ENCODE measurements at places on chromosomes 1 and 21.

GRCh38 chr1:152392909-152393308 lies 21.2 kb downstream of the CRNN start:
- DNase-seq = no peak

DNA sequence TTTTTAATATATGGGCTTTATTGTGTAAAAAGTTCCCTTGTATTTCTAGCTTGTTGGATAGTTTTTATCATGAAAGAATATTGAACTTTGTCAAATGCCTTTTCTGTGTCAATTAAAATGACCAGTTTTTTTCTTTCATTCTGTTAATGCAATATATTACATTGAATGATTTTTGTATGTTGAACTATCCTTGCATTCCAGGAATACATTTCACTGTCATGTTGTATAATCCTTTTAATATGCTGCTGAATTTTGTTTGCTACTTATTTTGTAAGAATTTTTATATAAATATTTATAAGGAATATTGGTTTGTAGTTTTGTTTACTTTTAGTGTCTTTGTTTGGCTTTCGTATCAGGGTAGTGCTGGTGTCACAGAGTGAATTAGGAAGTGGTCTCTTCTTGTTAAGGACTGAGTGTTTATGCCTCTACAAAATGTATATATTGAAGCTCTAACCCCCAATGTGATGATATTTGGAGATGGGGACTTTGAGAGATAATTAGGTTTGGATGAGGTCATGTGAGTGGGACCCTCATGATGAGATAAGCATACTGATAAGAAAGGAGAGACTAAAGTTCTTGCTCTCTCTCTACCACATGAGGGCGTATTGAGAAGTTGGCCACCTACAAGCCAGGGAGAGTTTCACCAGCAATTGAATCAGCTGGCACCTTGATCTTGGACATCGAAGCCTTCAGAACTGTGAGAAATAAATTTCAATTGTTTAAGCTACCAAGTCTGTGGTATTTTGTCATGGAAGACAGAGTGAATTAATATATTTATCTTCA lies 12.0 kb upstream of the SLAMF6 start:
- no peak for DNase-seq

DNA sequence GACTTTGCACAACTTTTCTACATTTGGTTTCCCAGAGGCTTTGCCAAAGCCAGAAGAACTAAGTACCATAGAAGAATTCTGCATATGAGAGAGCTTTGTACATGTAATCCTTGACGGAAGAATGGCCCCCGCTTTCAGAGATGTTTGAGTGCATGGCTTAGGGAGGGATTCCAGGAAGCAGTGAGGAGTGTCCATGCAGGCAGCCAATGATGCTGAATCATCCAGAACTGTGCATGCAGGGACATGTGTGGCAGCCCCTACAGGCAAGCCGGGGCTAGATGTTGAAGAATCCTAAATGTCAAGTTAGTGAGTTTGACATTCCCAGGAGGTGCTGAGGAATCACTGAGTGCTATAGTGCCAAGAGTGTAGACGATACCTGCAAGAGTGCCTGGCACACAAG lies 9.9 kb upstream of the HAO2 start:
- DNase-seq = no peak

GRCh38 chr1:225464851-225465792 lies 37.3 kb upstream of the LBR start:
- no peak for DNase-seq

DNA sequence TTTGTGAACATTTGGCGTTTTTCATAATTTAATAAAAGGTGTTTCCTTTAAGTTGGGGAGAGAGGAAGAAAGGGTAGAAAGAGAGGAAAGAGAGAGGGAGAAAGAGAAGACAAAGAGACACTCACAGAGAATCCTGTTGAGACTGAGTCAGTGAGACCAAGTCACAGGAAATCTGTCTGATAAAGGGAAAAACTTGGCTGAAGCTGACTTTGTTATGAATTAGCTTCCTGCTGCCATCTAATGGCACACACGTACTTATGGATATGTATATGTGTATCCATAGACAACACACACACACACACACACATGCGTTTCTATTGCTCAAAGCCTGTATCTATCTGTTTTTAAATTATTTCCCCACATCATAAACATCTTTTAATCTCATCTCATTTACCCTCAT lies 42.5 kb upstream of the DISC1 start:
- peak; percentile 65 for DNase-seq

GRCh38 chr1:207841293-207841692 lies 69.6 kb downstream of the CD34 start:
- DNase-seq = no peak

DNA sequence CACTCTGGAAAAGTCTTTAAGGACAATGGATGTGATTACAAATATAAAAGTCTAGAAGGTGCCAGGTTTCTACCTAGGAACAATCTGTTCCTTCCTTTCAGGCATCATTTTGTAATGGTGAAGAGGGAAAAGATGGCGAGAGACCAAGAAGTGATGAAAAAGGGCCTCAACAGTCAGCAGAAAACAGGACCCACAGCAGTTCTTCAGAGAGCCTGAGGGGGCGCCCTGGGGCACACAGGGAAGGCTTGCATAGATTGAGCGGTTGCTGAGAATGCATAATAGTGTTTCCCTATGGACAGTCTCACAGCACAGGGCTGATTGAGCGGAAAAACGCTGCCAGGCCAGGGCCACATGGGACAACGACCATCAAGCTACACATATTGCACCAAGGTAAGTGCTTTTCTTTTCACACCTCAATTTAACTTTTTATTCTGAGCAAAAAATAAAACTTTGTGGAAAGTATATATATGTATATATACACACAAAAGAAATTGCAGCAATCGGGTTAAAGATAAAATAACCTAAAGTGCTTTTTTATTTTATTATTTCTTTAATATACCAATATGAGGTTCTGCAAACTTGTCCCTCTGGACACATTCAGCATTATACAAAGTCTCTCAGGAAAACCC lies 3.1 kb upstream of the YRDC start:
- DNase-seq = no peak

- no peak for DNase-seq
Measured at GRCh38 chr1:222054416-222054815, 312.5 kb upstream of the DUSP10 start.

DNA sequence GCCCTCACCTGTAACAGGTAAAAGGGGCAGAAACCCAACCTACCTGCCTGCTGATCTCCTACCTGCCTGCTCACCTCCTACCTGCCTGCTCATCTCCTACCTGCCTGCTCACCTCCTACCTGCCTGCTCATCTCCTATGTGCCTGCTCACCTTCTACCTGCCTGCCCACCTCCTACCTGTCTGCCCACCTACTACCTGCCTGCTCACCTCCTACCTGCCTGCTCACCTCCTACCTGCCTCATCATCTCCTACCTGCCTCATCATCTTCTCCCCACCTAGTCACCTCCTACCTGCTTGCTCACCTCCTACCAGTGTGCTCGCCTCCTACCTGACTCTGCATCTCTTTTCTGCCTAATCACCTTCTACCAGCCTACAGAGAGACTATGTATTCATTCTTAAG lies 452.9 kb downstream of the MATN1 start:
- no peak for DNase-seq

DNA sequence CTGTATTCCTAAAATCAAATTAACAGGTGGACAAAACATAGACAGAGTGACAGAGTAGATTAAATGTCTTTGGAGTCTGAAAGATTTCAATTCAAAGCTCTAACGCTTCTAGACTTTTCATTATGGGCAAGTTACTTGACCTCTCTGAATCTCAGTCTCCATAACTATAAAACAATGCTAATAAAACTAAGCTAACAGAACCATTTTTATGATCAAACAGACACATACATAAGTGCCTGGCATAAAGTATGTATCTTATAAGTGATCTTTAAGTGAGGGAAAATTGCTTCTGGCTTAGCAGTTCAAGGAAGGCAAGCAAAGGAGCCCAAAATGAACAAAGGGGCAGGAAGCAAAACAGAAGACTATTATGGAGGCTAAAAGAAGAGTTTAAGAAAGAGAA lies 216.8 kb upstream of the TNR start:
- no peak for DNase-seq

- DNase-seq = no peak
Measured at GRCh38 chr1:8438489-8438888, 120.6 kb downstream of the SLC45A1 start.

- DNase-seq = no peak
Measured at GRCh38 chr1:229579059-229579673, 20.7 kb upstream of the ABCB10 start.

GRCh38 chr1:157086299-157086698 lies 13.3 kb downstream of the ETV3L start:
- no peak for DNase-seq

DNA sequence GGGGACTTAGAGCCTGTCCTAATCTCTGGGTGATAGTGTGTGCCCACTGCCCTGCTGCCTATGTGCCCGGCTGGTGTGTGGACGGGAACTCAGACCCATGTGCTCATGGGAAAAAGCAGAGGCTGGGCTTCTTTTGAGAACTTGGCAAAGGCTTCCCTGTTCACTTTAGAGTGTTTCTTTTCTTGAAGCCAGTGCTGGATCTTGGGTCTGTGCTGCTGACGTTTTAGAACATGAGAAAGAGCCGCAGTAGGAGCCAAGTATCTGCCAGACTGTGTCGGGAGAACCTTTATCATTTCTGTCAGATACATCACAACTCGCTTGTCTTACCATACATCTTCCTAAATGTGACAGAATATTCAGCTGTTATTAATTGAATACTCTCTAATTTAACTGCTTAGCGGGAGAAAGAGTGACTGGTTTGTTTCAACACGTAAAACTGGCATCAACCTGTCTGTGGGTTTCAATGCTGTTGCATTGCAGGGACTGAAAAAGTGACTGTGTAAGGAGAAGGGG lies 195.2 kb downstream of the PBX1 start:
- no peak for DNase-seq

- DNase-seq = no peak
Measured at GRCh38 chr21:16620786-16621320, 891.1 kb downstream of the USP25 start.

GRCh38 chr1:185058110-185058509 lies 12.8 kb downstream of the RNF2 start:
- no peak for DNase-seq

DNA sequence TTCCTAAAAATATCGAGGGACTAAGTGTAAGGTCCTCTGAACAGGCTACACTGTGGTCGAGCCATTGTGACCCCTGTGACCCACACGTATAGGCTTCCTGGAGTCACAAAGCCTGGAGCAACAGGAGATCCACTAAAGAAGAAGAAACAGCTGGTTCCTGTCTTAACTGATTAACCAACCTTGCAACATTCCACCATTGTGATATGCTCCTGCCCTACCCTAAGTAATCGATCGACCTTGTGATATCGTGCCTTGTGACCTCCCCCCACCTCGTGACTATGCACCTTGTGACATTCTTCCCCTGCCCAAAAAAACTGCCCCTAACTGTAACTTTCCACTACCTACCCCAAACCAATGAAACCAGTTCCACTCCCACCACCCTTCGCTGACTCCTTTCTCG lies 304.6 kb upstream of the FAM78B start:
- no peak for DNase-seq
